ENCODE measurements at places on chromosomes 13 and 19. TPM values are rescaled to one million over a fixed set of nuclear protein-coding genes. Genes with fewer than 3 reads are reported as not detected.

DNA sequence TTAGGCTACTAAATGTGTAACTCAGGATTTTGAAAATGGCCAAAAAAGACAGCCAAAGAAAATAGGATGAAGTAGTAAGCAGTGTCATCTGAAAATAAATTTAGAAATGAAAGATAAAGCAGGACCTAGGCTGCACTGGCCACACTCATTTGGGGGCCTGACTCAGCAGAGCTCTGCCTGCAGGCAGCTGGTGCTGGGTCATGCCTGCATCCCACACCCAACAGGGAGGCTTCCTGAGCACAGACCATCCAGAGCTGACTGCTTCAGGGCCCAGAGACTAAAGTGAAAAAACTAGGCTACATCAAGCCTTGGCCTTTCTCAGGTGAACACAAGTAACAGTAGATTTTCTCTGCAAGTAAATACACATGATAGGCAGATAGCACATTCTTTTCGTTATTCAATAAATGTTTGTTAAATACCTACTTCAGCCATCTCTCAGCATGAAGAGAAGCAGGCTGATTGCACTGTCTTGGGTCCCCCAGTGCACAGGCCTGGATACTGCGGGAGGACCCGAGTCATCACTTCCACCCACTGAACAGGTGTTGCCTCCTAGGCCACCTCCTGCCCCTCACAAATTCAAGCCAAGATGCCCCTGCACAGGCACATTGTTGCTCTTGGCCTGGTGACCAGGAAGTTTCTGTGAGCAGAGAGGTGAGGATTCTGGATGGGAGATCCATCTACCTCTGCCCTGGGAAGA is 284.0 kb downstream of the OXGR1 start:
- no peak for DNase-seq

DNA sequence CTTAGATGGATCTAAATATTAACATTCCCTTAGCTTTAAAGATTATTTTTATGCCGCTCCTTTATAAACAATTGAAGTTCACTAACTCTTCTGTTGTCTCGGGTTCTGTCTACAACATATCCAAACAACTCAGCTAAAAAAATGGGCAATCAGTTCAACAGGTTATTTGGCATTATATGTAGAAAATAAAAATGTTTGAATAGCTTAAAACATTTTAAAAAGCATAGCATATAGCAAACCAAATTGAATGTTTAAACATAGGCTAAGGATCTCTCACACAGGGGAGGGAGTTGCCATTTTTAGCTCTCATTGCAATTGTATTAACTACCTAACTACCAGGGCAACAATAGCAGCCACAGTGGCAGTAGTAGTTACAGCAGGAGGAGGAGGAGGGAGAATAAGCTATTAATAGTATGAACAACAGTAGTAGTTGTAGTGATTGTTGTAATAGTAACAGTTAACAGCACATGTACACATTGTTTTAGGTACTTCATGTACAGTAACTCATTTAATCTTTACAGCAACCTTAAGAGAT is 404.2 kb downstream of the KCNRG start:
- DNase-seq = no peak

Gene ASPDH
- total RNA-seq = not detected

- no peak for DNase-seq
Measured at GRCh38 chr13:85236413-85236812, 562.8 kb downstream of the SLITRK6 start.

DNA sequence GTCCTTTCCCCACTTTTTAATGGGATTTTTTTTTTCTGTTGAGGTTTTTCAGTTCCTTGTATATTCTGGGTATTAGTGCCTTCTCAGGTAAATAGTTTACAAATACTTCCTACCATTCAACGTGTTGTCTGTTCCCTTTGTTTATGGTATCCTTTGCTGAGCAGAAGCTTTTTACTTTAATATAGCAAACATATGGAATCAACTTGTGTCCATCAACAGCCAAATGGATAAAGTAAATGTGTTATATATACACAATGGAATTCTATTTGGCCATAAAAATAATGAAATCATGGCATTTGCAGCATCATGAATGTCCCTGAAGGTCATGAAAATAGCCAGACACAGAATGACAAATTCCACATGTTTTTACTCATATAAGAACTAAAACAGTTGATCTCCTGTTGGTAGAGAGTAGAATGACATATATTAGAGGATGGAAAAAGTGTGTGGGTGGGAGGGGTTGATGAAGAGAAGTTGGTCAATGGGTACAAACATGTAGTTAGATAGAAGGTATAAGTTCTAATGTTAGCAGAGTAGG is 500.8 kb downstream of the SLITRK6 start:
- DNase-seq = no peak

GRCh38 chr13:95197548-95197947 is 103.7 kb downstream of the ABCC4 start:
- DNase-seq = no peak

Gene LRCH1
- 21.8 TPM for total RNA-seq

Gene SMIM44
- total RNA-seq = not detected

GRCh38 chr13:105170438-105170837 is 1365.0 kb downstream of the EFNB2 start:
- DNase-seq = no peak
